ENCODE measurements at places on chromosomes 5 and 9.

DNA sequence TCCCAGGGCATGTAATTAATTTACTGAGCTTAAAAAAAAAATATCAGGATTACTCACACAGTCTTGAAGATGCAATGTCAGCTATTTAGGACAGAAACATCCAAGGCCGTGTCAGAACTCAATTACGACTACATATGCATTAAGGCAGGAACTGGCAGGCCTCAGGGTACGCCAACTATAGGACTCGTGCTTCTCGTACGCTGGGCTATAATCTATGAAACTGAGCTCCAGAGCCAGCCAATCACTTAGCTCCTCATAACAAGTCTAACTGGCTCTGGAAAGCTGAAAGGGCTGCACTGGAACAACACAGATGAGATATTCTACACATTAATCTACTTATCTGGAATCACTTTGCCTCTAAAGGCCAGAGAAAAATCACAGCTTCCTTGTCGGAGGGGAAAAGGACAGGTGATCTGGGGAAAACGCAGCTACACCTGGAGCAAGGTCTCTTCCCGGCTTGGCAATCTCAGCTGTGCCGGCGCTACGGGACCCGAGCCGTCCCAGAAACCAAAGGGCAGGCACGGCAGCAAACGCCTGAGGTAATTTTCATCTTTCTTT, 212.0 kb downstream of the DEPDC1B start:
- DNase-seq = no peak

DNA sequence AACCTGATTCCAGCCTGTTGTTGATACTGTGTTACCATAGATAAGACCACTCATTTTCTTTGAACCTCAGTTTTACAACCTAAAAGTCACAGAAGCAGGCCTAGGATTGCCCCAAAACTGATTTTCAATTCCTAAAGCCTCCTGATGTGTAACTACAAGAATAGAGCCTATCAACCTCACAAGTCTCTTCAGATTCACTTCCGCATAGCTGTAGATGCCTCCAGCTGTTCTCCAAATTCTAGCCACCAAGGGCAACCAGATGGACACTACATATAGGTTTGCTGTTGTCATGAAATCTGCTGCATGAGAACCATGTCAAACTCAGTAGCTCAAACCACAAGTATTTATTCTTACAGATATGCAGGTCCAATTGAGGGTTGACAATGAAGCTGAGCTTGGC, 143.5 kb downstream of the SPATA31D1 start:
- DNase-seq = no peak

- peak; percentile 22 for DNase-seq
These were observed 149.8 kb upstream of the RAPGEF1 start for GRCh38 chr9:131889437-131890251.

DNA sequence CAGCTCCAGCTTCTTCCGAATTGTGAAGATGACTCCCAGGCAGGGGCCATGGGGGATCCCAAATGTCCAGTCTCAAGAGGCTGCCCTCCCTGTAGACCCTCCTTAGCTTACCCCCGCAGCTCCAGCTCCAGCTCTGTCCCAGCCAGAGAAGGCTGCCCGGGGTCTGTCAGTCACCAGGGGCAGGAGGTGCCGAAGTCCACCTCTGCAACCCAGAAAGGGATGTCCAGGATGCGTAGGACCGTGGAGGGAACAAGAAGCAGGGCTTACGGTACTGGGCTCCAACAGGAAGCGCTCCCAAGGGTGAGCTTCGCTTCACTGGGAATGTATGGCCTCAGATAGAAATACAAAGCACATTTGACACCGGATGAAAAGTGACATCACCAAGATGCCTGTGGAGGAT, 6.0 kb downstream of the IPPK start:
- no peak for DNase-seq

DNA sequence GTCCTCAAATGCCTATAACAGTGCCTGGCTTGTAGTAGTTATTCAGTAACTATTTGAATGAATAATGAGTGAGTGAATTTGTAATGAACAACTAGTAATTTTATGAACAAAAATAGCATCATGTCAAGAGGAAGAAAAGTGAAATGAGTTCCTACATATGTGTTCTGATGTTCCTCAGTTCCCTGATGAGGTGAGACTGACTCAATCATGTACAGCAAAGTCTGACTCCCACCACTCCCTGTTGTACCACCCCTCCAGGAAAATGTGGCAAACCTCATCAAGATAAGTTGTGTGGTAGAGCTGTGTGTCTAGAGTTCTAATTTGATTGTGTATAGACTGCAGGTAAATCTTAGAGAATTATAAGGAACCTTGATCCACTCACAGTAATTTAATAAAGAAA, 201.6 kb downstream of the GOLPH3 start:
- no peak for DNase-seq

DNA sequence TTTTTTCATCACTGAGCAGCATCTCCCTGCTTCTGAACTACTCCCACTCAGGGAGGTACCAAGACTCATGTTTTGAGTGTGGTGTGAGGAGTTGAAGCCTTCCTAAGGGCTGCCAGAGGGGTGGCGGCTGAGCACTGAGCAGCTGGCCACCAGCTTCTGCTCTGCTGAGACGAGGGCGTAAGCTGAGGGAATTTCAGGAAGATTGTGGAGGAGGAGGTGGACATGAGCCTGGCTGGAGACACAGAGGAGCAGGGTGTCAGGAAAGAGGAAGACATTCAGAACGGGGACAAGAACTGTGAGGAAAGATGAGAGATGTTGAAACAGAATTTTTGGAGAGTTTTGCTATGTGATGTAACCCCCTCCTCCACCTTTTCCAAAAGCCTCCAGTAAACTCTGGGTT, 7.8 kb downstream of the LCP2 start:
- no peak for DNase-seq

DNA sequence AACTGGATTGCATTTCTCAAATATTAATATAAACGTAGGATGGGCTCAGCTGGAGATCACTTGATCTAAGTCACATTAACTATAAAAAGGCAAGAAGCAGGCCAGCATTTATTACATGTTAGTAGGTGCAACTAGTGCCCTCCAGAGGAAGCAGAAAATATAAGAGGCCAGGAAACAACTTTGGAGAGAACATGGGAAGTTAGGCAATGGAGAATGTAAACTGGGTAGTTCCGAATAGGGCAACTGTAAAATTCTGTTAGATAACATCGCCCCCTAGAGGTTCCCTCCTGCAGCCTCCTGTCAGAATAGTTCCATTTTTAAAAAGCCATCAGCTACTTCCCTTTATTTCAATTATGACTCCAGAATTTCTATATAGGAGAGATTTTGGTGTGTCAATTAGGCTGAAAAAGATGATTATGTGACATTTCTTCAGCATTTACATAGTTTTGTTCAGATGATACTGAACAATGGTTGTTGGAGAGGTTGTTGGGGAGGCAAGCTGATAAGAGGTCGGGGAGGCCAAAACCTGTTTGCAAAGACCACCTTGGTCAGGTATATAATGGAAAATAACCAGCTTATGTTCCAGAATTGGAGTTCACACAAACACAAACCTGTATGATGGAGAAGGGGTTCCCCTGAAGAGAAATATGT, 22.4 kb downstream of the CCL28 start:
- DNase-seq = peak; percentile 74

GRCh38 chr5:118984602-118985001, 3.7 kb downstream of the DTWD2 start:
- DNase-seq = no peak

GRCh38 chr9:127944586-127945218, 7.0 kb upstream of the DPM2 start:
- no peak for DNase-seq

DNA sequence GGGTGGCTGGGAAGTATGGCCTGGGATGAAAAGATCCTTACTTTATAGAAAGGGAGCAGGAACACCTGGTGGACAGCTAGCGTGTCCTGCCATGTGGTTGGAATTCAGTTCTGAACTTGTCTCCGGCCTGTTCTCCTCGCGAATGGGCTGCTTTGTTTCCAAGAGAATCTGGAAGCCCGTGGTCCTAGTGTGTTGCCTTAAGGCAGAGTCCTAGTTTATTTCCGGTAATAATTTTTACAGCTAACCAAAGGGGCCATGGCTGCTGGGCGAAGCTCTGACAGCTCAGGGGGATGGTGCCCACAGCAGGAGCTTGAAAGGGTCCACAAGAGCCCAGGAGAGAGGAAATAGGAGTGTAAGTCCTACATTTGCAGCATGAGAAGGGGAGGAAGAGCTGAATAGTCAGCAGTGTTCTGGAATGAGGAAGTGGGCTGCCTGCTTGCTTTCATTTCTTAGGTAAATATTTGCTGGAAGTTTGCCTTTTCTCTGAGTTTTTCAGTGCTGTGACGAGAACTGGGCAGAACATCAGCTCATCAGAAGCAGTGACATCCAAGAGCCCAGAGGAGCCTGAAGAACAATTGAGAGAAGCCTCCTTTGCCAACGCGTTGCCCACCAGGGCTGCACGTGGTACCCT, 13.1 kb upstream of the IGFBPL1 start:
- DNase-seq = no peak

GRCh38 chr9:120393386-120394057, 186.4 kb downstream of the CDK5RAP2 start:
- DNase-seq = no peak

DNA sequence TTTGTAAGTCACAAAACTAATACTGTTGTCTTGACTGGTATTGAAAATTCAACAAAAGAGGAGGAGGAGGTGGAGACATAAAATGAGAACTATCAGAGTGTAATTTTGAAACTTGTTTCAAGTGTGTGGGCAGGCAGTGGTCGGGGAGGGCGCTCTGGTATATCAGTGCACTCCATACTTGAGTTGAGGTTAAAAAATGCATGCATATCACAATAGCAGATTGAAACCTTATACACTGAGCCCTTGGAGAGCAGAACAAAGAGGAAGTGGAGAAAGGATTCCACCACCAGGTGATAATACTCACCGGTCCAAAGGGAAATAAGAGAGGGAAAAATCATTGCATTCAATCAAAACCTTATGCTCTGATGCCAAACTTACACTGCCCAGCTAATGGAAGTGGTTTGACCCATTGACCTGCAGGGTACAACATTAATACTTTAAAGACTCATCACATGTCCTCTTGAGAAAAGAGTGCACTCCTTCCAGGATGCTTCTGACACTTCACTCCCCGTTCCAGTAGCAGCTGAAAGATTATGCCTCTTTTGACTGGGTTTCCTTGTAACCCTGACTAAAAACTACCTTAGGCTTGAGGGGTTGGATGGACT, 79.5 kb upstream of the FAM169A start:
- DNase-seq = no peak

- no peak for DNase-seq
These were observed 81.8 kb downstream of the FBXO38 start for GRCh38 chr5:148465381-148466235.

DNA sequence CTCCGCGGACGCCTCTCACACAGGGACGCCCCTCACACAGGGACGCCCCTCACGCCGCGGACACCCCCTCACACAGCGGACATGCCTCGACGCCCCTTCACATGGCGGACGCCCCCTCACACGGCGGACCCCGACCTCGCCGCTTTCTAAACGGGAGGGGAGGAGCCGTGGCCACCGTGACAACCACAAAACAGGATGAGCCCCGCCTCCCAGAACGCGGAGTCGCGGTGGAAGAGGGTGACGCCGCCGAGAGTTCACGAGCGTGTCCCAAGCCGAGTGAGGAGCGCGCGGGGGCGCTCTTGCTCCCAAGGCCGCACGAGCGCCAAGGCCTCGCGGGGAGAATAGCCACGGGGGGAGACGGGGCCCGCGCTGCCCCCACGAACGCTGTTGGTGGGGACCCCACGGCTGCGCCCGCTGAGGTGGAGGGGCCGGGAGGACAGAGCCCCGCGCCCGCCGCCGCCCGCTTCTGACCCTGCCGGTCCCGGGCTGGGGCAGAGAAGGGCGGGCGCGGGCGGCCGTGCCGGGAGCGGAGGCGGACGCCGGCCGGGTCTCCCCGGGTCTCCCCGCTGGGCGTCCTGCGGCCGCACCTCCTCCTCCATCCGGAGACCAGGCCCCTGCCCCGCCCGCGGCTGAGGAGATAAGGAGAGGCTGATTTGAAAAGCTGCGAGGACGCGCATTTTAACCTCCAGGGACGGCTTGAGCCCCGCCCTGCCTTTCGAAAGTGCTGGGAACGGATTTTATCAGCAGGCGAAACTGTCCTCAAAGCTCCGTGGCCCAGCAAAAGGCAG, 3.9 kb upstream of the NKD2 start:
- peak; percentile 79 for DNase-seq

- no peak for DNase-seq
These were observed 32.2 kb upstream of the ROPN1L start for GRCh38 chr5:10409504-10409903.

Measured in activated effector memory CD4-positive, alpha-beta T cell treated with anti-CD3 and anti-CD28 coated beads, Interleukin-2, amount 50 U/mL, for 16 hours (primary cell).